ENCODE measurements at places on chromosomes 13 and 19. TPM values are rescaled to one million over a fixed set of nuclear protein-coding genes. Genes with fewer than 3 reads are reported as not detected.

DNA sequence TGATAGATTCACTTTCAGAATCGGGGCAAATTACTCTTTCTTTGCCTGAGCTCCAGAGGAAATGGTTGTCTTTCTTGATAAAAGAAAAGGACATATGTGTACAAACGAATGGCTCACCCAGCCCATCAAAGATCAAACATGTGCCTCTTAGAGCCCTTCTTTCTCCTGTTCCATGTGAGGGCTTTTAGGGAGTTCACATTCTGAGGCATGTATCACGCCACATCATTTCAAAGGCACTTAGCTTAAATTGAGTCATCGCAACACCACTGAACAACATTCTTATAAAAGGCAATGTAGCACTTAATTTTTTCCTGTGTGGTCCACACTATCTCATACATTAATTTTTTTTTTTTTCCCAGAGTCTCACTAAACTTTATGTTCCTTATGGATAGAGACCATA, 521.0 kb downstream of the SUCLA2 start:
- H3K27me3 ChIP-seq: no peaks in the 10 kb centered on the region
- no peak for DNase-seq
- H3K27ac ChIP-seq: no peak overlapping the region
- H3K4me3 ChIP-seq: no peak overlapping the region
- H3K36me3 ChIP-seq: no peaks in the 10 kb centered on the region
- peaks cover 9% of the 10 kb centered on the region for H3K4me1 ChIP-seq

- peaks cover 18% of the 10 kb centered on the region for H3K4me1 ChIP-seq
- H3K27me3 ChIP-seq: no peaks in the 10 kb centered on the region
- no peak overlapping the region for H3K27ac ChIP-seq
- no peaks in the 10 kb centered on the region for H3K36me3 ChIP-seq
- H3K4me3 ChIP-seq: no peak overlapping the region
Observed at GRCh38 chr19:42332059-42332458, 6.6 kb downstream of the MEGF8 start.

- H3K27me3 ChIP-seq: peaks cover 3% of the 10 kb centered on the region
- H3K36me3 ChIP-seq: no peaks in the 10 kb centered on the region
- no peak overlapping the region for H3K27ac ChIP-seq
- no peak overlapping the region for H3K4me3 ChIP-seq
- no peak for DNase-seq
Observed at GRCh38 chr13:48647625-48648024, 6.1 kb upstream of the CYSLTR2 start.

- no peaks in the 10 kb centered on the region for H3K36me3 ChIP-seq
- H3K4me1 ChIP-seq: peaks cover 2% of the 10 kb centered on the region
- H3K4me3 ChIP-seq: no peak overlapping the region
- H3K27ac ChIP-seq: no peak overlapping the region
Observed at GRCh38 chr13:96684469-96684868, 309.8 kb downstream of the OXGR1 start.

DNA sequence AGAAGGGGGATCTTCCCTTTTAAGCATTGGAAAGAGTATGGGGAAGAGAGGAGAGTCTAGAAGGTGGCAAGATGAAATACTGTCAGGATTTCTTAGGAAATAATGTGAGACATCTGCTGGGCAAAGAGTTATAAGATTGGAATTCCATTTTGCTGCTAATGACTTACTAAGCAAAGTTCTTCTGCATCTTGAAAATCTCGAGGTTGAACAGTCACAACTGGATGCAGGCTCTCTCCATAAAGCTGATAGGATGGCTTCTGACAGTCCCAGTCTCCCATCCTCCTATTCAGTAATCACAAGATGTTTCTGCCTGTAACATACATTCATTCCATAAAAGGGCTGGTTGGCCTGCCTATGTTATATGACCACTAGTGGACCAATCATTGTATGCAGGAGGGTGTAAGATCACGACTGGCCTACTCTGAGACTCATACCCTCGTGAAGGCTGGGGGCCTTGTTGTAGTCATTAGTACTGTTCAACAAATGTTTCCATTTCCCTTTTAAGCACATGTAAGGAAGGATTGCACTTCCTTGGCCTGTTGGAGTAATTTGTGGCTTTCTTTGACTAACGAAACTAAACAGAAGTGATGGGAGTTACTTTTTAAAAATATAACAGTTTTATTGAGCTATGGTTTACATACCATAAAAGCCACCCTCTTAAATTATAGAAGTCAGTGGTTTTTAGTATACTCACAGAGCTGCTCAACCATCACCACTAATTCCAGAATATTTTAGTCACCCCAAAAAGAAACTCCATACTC, 45.0 kb upstream of the TDRD3 start:
- H3K27ac ChIP-seq: no peak overlapping the region
- H3K4me1 ChIP-seq: no peaks in the 10 kb centered on the region
- no peak overlapping the region for H3K4me3 ChIP-seq
- DNase-seq: no peak
- H3K27me3 ChIP-seq: no peaks in the 10 kb centered on the region

GRCh38 chr19:16587833-16588823, 15.9 kb upstream of the SLC35E1 start:
- peaks cover 74% of the 10 kb centered on the region for H3K4me1 ChIP-seq
- no peaks in the 10 kb centered on the region for H3K27me3 ChIP-seq
- H3K4me3 ChIP-seq: no peak overlapping the region
- peak overlapping the region; percentile 79 for H3K27ac ChIP-seq
- H3K36me3 ChIP-seq: no peaks in the 10 kb centered on the region
- no peak for DNase-seq

The ZNF667 gene
- total RNA-seq: 10.8 TPM

The PRTN3 gene
- 0.61 TPM for total RNA-seq

The GGN gene
- total RNA-seq: 3.1 TPM

The PTH2 gene
- total RNA-seq: 1.7 TPM

All from WTC11 (cell line).